Renal cortical epithelial cell (primary cell): ENCODE measurements at places on chromosomes 4 and X.

GRCh38 chrX:150429594-150429993 is 66.5 kb downstream of the MAMLD1 start:
- DNase-seq: peak; percentile 76

- DNase-seq: no peak
Observed at GRCh38 chr4:106116025-106116424, 200.0 kb downstream of the TBCK start.

DNA sequence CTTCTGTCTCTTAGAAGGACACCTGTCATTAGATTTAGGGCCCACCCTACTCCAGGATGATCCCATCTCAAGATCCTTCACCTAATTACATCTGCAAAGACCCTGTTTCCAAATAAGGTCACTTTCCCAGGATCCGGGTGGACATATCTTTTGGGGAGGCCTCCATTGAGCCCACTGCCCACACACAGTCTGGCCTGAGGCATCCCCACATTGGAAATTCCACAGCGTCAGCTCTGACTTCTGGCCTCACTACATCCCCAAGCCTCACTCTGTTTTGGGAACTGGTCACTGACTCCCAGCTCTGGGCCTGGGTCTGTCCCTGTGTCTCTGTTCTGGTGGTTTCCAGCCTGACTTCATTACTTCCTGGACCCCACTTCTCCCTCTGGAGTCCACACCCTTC is 285.5 kb downstream of the CRLF2 start:
- no peak for DNase-seq

DNA sequence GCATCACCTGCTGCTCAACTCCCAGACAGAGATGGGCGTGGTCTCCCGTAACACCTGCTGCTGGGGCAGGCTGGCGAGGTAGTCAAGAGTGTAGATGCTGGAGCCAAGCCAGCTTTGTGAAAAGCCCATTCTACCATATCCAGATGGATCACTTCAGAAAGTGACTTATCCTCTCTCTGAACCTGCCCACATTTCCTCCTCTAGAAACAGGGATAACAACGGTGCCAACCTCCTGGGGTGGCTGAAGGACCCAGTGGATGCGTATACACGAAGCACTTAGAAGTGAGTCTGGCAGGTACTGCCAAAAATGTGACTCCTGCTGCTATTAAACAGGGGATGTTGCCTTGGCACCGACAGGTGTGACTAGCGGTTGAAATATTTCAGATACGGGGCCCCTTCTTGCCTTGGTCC is 95.8 kb downstream of the SORBS2 start:
- DNase-seq: peak; percentile 64

DNA sequence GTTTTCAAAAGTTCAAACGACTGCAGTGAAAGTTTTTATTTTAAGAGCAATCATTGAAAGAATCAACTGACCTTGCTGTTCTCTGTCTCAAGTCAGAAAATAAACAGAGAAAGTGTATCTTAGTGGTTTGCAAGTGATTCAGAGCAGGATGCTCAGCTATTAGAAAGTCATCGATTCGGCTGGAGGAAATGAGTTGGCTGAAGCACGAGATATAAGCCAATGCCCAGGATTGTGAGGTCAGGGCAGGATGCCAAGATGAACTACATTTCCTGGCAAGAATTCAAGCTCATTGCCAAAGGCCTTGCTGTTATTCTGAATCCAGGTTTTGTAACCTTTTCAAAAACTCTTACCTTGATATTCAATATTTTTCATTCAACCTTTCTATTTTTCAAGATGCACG is 541.4 kb upstream of the BOD1L1 start:
- peak; percentile 98 for DNase-seq

DNA sequence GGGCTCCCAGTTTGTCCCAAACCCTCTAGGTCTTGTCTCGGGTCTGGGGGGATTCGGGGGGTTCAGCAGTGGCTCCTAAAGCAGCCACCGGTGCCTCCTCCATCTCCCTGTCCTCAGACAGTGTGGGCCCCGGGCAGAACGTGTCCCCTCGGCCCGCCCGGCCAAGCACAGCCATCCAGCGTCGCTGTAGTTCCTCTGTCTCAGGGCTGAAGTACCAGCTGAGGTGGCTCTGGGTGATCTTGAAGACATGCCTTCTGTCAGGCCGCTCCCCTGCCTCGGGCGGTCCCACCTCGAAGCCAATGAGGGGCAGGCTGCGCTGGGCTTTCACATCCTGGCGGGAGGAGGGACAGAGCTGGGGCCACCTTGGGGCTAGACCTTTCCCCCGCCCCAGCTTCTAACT is 5.9 kb downstream of the TSR2 start:
- no peak for DNase-seq

GRCh38 chr4:112898357-112899141 is 150.9 kb upstream of the ANK2 start:
- DNase-seq: peak; percentile 65

GRCh38 chrX:18557879-18558278 is 114.0 kb downstream of the RS1 start:
- no peak for DNase-seq

- peak; percentile 37 for DNase-seq
Observed at GRCh38 chr4:64781737-64782326, 372.6 kb upstream of the TECRL start.

DNA sequence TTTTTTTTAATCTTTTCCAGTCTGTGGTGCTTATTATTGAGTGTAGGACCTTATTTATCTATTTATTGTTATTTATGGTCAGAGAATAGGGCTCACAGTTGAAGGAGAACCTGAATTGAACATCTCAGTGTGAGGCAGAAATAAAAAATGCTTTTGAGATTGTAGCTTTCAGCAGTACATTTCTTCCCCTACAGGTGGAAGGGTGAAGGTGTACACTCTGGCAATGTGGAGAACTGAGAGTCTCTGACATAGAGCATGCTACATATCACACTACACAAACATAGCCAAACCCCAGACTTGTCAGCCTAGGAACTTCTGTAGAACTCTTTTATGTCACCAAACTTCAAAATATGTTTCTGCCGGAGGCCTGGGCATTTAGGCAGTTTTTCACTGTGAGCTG is 140.2 kb downstream of the STIM2 start:
- peak; percentile 25 for DNase-seq

DNA sequence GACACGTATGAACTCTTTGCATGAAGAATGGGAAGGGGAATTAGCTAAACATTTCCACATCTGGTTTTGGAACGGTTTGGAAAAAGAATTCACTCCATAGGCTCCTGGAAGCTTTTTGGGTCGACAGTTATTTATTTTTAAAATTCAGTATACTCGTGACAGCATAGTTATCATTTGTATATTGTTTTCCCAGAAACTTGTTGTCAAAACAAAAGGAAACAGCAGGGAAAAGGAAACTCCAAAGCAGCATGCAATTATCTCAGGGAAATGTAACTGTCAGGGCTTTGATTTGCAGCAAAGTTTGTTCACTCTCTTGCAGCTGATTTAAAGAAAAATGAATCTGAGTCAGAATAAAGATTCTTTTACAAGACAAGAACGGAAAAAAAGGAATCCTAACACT is 86.5 kb downstream of the PLAC1 start:
- no peak for DNase-seq

- no peak for DNase-seq
Observed at GRCh38 chrX:134172588-134173259, 64.3 kb upstream of the CCDC160 start.

- DNase-seq: no peak
Observed at GRCh38 chr4:126087101-126087500, 772.3 kb downstream of the FAT4 start.

GRCh38 chr4:63620271-63620670 is 789.0 kb downstream of the TECRL start:
- DNase-seq: no peak

GRCh38 chr4:141081921-141082395 is 51.3 kb downstream of the RNF150 start:
- DNase-seq: peak; percentile 33

- DNase-seq: no peak
Observed at GRCh38 chrX:44245733-44246132, 97.7 kb downstream of the EFHC2 start.

- DNase-seq: peak; percentile 53
Observed at GRCh38 chrX:147626605-147627004, 285.1 kb upstream of the FMR1 start.

DNA sequence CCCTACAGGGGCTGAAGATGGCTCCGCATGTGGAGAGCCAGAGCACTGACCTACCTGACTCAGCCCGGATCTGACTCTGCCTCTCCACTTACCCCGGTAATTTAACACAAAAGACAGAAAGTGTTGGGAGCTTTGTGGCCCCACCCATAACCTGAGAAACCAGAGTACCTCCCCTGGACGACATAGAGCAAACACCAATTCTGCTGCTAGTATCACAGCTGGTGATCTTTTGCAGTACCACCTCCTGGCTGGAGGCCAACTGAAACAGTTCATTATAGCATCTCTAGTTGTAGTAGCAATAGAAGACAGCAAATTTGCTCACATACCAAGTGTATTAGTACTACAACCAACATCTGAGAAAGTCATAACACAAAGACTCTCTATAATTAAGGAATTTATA is 443.9 kb downstream of the KLHL4 start:
- DNase-seq: no peak

DNA sequence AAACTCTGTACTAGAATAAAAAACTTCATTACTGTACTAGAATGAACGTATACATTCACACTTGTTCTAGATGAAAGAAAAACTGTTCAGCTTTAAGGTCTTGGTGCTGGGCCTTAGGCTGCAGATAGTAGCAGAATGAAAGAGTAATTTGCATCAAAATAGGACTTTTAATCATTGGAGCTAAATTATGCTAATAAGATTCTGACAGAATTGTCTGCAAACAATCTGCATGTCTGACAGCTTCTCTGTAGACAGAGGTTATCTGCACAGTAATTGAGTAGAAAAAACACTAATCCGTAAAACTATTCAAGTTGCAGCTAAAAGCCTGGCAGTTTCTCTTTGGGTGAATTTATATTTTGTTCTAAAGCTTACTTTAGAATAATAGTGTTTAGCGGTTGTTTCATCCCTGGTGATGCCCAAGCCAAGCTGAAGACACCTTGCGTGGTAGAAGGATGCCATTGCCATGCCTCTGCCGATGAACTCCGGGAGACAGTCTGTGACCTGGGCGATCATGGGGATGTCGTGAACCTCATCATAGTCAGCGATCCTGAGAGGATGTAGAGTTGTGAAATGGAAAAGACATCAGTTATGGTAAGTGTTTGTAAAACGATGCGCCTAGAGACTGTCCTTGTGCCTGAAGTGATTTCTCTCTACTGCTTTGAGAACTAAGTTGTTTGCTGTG is 25.3 kb downstream of the LRP2BP start:
- DNase-seq: no peak

GRCh38 chr4:102492531-102493241 is 8.5 kb upstream of the NFKB1 start:
- no peak for DNase-seq

DNA sequence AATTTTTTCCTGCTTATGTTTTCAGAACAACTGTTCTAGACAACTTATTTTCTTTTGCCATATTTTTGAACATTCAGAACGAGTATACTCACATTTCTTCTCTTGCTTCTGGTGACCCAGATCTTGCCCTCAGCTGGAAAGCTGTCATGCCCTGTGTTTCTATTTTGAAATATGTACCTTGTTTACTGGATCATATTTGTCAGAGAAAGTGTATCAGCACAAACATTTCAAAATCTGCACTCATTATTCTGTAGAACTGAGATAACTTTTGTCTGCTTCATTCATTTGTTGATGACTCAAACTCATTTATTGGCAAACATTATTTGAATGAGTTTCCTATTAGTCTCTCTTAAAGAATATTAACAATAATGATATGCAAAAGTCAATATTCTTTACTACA is 46.2 kb upstream of the FAM9A start:
- no peak for DNase-seq

DNA sequence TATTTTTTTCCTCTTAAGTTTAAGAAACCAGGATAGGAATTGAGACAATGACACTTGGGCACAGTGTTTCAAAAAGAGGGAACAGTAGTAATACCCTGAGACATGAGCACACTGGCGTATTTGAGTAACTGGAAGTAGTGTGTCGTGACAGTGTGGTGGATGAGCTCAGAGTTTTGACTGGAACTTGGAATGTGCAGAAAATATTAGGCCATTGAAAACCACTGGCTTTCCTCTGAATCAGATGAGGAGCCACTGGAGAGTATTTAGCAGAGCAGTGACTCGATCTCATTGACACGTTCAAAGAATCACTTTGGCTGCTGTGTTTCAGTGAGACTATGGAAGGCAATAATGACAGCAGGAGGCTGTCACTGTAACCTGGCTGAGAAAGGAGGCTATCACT is 1531.2 kb downstream of the STIM2 start:
- no peak for DNase-seq

GRCh38 chr4:155758481-155759371 is at the start of gene GUCY1B1:
GUCY1B1 (plus strand) TSS chr4:155759021; CDS start chr4:155759141, 120 bp downstream.
- peak; percentile 91 for DNase-seq

DNA sequence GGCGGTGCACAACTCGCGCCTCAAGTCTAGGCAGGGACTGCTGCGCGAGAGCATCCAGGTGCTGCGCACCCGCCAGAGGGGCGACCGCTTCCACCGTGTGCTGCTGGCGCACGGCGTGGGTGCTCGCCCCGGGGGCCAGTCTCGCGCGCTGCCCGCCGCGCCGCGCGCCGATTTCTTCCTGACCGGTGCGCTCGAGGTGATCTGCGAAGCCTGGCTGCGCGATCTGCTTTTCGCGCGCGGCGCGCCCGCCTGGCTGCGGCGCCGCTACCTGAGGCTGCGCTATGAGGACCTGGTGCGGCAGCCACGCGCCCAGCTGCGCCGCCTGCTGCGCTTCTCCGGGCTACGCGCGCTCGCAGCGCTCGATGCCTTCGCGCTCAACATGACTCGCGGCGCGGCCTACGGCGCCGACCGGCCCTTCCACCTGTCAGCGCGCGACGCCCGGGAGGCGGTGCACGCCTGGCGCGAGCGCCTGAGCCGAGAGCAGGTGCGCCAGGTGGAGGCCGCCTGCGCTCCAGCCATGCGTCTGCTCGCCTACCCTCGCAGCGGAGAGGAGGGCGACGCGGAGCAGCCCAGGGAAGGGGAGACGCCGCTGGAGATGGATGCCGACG is 1.3 kb downstream of the CHST7 start:
- DNase-seq: no peak

DNA sequence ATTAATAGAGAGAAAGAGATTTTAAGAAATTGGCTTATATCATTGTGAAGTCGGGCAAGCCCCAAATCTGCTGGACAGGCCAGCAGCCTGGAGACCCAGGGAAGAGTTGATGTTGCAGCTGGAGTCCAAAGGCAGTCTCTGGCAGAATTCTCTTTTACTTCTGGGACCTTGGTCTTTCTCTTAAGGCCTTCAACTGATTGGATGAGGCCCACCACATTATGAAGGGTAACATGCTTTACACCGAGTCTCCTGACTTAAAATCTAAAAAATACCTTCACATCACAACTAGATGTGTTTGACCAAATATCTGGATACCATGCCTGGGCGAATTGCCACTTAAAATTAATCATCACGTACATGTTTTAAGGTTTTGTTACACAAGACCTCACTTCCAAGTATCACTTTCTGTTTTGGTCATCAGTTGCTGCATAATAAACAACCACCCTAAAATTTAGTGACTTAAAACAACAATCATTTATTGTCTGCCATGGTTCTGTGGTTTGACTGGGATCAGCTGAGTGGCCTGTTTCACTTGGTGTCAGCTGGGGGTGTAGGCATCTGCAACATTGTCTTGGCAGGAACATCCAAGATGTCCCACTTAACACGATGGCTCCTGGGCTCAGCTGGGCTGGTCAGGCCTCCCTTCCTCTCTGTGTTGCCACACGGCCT is 3.4 kb downstream of the CD38 start:
- peak; percentile 16 for DNase-seq

- no peak for DNase-seq
Observed at GRCh38 chrX:57172544-57172943, 35.3 kb upstream of the SPIN2A start.

GRCh38 chrX:38627683-38628082 is 66.3 kb downstream of the TSPAN7 start:
- peak; percentile 5 for DNase-seq
